Panc1 (cell line): ENCODE measurements at places on chromosomes 13 and 19.

- DNase-seq: no peak
Measured at GRCh38 chr13:20682061-20682460, 21.4 kb upstream of the IL17D start.

GRCh38 chr19:900302-901111 lies 7.2 kb downstream of the RNU6-9 start:
- DNase-seq: no peak

- DNase-seq: no peak
Measured at GRCh38 chr13:48526286-48526685, 6.6 kb downstream of the RCBTB2 start.

DNA sequence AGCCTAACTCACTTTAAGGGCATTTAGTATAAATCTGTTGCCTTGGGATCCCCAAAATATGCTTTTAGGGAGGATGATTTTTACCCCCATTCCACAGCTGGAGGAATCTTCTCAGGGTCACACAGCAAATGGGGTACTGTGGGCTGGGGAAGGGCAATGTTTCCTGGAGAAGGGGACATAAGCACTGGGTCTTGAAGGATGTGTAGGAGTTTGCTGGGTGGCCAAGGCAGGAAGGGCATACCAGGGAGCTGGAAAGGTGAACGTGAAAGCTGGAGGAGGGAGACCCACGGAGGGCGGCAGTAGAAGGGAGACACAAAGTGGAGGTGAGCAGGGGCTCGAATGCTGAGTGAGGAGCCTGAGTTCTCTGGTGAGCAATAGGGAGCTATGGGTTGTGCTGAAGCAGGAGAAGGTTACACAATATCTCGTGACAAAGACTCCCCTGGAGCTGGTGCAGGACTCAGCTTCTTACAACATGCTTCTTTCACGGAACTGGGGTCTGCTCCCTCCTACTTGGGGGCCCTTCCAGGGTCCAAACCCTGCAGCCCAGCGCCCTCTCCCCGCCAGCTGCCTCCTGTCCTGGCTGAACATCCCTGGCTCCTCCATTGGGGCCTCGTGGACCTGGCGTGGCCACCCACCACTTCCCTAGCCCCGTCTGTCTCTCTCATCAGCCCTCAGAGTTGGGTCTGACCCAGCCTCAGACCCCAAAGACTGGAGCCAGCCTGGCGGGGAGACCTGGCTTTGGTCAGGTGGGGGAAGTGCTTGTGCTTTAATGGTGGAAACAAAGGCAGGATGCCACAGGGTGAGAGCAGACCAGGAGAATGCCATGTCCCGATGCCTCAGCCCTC lies 11.1 kb downstream of the CILP2 start:
- DNase-seq: no peak

GRCh38 chr19:19661675-19662251 lies 1.7 kb downstream of the ATP13A1 start:
- DNase-seq: no peak

DNA sequence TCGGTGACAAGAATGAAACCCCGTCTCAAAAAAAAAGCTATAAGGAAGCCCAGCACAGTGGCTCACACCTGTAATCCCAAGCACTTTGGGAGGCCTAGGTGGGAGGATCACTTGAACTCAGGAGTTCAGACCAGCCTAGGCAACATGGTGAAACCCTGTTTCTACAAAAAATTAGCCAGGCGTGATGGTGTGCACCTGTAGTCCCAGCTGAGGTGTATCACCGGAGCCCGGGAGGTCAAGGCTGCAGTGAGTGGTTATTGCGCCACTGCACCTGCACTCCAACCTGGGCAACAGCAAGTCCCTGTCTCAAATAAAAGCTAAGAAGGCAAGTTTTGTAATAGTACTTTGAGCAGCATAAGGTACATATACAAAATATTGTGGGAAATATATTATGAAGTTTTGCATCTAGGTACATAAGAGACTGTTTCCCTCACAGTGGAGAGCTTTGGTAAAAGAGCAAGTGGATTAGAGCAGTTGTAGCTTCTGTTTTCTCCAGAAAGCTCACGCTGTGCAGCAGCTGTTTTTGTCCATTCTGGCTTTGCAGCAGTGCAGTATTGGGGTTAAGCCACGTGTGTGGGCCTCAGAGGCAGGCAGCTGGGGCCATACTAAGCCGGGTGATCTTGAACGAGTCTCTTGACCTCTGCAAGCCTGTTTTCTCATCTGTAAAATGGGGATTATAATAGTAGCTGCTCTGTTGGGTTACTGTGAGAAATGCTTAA lies 35.4 kb downstream of the ARHGAP35 start:
- no peak for DNase-seq

- DNase-seq: no peak
Measured at GRCh38 chr13:48097793-48098192, 2.9 kb upstream of the MED4 start.

DNA sequence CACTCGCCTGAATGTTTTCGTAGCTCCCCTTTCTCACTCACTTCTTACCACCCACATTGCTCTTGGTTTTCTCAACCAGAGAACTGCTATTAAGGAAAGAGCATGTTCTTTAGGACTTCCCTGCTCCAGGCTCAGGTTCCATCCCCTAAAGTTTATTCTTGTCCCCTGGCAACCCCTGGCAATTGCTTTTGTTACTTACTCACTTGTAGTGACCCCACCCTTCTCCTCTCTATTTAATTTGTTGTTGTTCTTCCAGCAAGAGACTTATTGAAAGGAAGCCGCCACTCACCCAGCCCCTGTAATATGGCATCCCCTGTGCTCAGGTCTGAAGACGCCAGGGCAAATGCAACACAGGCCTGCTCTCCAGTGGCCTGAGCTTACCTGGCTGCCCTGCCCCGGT lies 233.7 kb upstream of the SOX21 start:
- DNase-seq: no peak

GRCh38 chr19:17473041-17473440 lies 2.7 kb downstream of the SLC27A1 start:
- DNase-seq: no peak

DNA sequence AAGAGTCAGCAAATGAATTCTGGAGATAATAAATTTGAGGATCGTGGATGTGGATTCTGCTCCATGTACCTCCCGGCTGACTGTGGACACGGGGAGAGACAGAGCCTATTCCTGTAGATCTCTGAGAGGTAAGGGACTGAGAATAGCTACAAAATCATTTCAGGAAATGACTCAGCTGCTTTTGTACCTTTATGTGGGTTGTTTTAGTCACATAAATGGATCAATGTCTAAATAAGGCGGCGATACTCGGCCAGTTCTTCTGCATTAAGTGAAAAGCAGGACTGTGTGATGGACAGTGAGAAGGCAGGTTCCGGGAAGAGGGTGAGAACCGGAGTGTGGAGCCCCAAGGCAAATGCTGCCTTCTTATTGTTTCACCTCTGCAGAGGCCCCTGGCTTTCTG lies 128.1 kb downstream of the EFNB2 start:
- no peak for DNase-seq

DNA sequence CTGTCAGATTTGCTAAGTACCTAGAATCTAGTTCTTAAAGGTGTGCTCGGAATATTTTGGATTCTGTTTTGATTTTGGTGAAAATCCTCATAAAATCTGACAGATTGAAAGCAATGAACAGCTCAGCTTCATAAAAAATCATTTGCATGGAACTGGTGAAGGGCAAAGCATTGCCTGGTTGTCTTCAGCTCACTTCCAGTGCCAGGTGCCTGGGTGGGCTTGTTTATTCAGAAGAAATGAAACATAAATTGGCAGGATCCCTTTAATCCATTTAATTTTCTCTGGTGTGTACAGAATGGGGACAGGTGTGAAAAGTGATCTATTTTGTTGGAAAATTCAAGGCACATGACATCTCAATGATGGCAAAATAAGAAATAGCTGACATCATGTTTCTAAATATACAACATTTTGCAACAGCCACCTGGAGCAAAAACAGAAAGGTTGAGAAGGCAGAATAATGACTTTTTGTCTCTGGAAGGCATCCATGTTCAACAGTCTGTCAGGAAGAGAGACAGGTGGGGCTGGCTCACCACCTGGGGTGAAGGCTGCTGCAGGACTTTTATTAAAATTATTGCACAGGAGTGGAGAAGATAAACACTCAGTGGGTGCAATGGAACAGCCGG lies 52.2 kb downstream of the RFC3 start:
- DNase-seq: no peak

- DNase-seq: no peak
Measured at GRCh38 chr19:48568345-48568886, 16.4 kb downstream of the SULT2B1 start.

DNA sequence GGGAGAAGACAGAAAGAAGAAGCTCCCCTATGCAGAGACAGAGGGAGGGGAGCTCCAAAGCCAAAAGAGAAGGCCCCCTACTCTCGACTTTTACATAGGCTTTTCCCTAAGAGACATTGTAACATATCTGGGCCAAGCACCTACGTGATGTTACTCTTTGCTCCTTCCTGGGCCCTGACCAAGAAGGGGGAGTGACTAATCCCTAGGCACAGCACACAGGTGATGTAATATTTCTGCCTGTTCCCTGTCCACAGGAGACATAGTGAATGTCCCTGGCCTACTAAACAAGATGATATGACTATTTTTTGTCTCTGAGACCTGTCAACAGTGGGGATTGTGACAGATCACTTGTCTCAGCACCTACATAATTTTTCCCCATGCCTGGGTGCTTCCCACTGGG lies 15.9 kb upstream of the ZNF254 start:
- DNase-seq: no peak

GRCh38 chr19:51607920-51608562 lies 22.2 kb downstream of the SIGLEC5 start:
- no peak for DNase-seq

DNA sequence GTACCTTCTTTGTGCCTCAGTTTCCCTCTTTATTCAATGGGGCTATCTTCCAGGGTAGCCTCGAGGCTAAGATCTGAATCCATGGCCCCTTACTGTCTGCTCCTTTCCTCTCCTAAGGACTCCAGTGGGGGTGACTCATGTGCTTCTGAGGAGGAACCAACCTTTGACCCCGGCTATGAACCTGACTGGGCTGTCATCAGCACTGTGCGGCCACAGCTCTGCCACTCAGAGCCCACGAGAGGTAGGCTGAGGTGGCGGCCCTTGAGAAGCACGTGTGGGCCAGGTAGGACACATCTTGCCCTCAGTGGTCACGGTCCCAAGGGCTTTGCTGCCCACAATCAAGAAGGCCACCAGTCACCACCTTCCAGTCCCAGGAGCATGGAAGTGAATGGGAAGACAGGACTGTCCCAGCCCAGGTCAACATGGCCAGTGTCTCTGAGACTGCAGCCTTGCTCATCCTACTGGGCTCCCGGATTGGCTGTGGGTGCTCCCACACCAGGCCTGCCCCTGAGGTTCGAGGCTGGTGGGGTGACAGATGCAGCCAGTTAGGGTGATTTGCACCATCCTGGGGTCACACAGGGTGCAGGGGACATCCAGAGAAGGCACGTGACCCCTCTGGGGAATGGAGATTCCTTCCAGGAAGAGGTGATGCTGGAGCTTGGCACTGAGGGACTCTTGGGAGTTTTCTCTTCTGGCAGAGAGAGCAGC lies 2.8 kb downstream of the TBC1D17 start:
- no peak for DNase-seq

DNA sequence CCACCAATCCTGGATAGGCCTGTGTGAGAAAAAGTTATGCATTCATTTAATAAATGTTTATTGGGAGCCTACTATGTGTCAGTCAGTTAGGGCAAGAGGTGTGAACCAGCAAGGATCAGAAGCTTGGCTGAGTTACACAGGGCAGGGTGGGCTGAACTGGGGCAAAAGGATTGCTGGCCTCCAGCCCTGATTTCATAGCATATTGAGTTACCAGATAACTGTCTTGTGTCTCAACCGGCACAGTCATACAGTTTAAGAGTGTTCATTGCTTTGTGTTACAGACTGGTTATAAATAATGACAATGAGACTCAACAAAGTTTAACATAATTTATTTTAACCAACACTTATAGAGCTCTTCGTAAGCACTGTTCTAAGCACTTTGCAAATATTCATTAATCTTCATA lies 253.8 kb downstream of the DLEU7 start:
- no peak for DNase-seq

- DNase-seq: no peak
Measured at GRCh38 chr13:30196025-30196424, 111.3 kb downstream of the KATNAL1 start.

DNA sequence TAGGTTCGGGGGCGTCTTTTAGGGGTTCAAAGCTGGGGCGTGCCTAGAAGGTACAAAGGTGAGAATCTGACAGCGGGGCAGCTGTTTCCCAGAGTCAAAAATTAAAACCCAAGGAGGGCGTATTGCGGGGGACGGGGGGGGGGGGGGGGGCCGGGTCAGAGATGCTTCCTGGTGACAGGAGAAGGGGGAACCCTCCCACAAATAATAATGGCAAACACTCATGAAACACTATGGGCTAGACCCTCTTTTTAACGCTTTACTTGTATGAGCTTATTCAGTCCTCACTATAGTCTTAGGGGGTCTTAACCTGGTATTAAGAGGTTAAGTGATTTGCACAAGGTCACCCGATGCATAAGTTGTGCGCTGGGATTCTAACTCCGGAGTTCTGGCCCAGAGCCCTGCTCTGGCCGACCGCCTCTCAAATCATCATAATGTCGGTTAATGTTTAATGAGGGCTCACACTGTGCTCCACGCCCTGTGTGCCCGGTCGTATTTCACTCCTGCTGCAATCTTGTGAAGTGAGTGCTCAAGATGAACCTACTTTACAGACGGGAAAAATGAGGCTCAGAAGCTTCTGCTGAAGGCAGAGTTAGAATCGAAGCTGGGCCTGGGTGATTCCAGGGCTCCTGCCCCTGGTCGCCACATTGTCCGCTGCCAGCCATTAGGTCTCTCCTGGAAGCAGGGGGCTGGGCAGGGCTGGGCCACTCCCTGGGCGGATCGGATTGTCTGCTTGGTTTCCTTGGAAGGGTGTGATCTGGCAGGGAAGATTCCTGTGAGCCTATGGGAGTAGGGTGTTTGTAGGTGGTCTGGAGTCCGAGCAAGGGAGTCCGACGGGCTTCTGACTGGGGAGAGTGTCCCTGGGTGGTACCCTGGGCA lies 964 bp downstream of the PAK4 start:
- DNase-seq: no peak

DNA sequence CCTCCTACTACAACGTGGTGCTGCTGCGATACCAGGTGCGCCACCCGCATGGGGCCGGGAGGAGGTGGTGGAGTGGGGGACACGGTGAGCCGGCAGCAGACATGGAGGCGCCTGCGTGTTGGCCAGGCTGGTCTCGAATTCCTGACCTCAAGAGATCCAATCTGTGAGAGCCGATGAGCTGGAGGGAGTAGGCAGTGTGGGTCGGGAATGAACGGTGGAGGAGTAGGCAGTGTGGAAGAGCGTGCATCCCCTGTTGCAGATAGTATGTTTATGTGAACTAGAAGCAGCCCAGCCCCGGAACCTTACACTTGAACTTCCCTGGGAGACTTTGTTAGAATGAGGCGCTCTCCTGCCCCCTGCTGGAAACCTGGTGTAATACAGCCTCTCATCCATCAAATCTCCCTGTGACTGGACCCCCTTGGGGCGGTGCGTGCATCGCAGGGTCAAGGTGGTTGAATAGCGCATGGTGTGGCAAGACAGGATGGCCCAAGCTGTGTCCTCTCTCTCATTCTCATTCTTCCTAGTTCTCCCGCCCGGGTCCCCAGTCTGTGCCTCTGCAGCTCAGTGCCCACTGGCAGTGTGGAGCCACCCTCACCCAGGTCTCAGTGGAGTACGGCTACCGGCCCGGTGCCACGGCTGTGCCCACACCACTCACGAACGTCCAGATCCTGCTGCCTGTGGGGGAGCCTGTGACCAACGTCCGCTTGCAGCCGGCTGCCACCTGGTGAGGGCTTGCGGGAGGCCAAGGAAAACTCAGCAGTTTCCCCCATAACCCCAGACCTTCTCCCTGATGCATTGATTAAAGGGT lies 10.5 kb upstream of the B3GNT3 start:
- DNase-seq: no peak

GRCh38 chr19:46406976-46407375 lies 6.4 kb downstream of the CCDC8 start:
- DNase-seq: no peak
